ENCODE measurements at places on chromosomes 2 and 18.
A peak's percentile ranks its signal among the peaks of the same experiment; 100 is the strongest.

DNA sequence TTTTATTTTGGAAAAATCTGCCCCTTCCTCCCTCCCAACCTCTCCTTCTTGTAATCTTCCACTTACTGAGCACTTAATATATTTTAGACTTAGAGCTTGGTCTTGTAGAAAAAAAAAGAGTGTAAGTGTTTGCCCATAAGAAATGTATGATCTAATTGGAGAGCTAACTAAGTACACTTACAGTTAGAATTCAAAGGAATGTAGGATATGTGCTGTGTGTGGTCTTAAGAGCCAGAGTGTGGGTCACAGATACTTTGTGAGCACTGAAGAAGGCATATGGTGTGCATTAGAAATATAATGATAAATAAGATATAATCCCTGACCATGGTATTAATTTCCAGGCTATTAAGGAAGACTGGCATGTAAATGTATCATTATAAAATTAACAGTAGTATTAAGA, 91.8 kb upstream of the ZNF521 start:
- DNase-seq = no peak

GRCh38 chr2:36753706-36754221, 57.3 kb downstream of the VIT start:
- DNase-seq = no peak

GRCh38 chr18:1916869-1917523, 654.3 kb downstream of the METTL4 start:
- DNase-seq = no peak

DNA sequence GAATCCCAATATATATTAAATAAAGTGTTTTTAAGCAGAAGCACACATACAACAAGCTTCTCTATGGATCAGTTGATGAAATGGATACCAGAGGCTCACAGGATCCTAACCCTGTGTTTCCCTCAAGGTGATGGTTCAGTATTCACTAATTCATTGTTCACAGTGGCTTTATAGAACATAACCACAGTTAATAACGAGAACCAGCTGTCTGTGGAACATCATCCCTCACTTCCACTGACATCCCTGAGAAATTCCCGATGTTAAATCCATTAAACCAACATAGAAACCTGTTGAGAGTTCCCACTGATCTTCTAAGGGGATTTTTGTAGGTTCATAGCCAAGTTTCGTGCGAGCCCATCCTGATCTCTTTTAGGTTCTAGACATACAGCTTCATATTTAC, 29.0 kb downstream of the CCDC195 start:
- DNase-seq = no peak

- DNase-seq = peak; percentile 31
Observed at GRCh38 chr18:8480506-8481328, 128.5 kb upstream of the RAB12 start.

GRCh38 chr2:229176136-229176535, 95.0 kb downstream of the PID1 start:
- DNase-seq = no peak

DNA sequence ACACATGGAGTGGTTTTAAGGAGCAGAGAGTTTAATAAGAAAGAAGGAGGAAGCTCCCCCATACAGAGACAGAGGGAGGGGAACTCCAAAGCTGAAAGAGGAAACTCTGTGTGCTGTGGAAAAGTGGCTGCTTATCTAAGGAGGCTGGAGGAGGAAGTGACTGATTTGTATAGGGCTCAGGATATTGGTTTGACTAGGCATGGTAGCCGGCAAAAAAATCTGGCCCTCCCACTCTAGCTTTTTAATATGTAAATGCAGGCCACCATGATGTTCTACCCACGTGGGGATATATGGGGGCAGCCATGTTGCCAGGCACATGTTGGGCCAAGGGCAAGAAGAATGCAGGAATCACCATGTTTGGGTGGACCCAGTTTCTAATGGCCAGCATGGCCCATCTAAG, 64.3 kb downstream of the HNMT start:
- no peak for DNase-seq

DNA sequence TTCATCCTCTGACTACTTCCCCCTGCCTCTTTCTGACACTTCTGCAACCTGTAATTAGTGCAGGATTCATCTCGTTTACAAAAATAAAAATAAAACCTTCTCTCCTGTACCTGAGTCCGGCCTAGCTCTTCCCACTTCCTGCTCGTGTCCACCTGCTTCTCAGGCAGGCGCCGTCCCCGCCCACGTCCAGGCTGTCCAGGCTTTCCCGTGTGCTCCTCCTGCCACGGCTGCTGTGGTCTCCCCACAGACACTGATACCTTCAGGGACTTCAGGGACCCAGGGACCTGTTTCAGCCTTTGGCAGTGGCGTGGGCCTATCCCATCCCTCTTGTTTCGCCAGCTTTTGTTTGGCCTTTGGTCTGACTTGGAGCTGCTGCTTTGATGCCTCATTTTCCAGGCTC, 272.5 kb downstream of the PHLPP1 start:
- DNase-seq = no peak

DNA sequence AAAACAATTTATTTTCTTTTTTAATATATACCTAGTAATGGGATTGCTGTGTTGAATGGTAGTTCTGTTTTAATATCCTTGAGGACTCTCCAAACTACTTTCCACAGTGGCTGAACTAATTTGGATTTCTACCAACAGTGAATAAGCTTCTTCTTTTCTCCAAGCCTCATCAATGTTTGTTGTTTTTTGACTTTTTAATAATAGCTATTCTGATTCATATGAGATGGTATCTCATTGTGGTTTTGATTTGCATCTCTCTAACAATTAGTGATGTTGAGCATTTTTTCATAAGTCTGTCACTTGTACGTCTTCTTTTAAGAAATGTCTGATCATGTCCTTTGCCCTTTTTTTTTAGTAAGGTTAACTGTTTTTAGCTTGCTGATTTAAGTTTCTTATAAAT, 863.3 kb downstream of the CNTNAP5 start:
- no peak for DNase-seq

GRCh38 chr2:231688719-231689118, 19.6 kb upstream of the PTMA start:
- DNase-seq = no peak

- no peak for DNase-seq
Observed at GRCh38 chr2:223853425-223853837, 16.0 kb upstream of the AP1S3 start.

DNA sequence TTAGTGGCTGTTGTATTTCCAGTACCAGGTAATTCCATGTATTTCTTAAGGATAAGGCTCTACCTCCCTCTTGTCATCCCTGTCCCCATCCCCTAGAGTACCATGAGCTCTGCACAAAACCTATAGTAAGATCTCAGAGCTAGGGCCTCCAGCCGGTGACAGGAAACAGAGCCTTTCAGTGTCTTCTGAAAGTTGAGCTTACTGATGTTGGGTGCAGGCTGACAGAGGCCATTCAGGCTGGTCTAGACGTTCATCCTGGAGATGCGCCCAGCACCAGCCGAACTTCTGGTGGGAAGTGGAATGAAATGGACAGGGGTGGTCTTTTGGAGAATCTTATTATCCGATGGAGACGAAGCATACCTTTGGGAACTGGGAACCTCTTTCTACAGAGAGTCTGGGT, 16.7 kb upstream of the LYPD6B start:
- no peak for DNase-seq

DNA sequence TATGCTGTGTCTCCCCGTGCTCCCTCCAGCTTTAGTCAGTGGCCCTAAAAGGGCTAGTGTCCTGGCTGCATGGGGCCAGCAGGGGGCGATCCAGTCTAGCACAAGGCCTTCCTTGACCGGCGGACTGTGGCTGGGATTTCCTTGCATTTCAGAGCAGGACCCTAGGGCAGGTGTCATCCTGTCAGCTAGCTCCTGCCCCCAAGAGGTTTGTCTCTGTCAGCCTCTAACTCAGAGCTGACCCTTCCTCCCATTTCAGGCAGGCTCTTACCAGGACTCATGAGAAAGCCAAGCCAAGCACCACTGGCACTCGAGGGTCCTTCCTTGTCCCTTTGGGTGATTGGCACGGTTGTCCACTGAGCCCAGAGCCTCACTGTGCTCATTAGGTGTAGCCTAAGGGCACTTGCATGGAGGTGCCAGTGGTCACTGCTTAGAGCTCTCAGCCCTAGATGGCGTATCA, 140.3 kb downstream of the RPIA start:
- peak; percentile 82 for DNase-seq

- DNase-seq = no peak
Observed at GRCh38 chr18:13871701-13872100, 43.6 kb downstream of the MC2R start.

GRCh38 chr2:120390381-120391055, 44.6 kb downstream of the INHBB start:
- DNase-seq = no peak

GRCh38 chr2:43491065-43491639, 104.7 kb downstream of the THADA start:
- DNase-seq = no peak

- DNase-seq = peak; percentile 95
Observed at GRCh38 chr2:178112202-178113152, at the start of gene RBM45. TSS of gene RBM45 (plus strand) at chr2:178112437. CDS start at chr2:178112547, 110 bp downstream.

- DNase-seq = no peak
Observed at GRCh38 chr18:48020337-48021250, 90.1 kb upstream of the SMAD2 start.

DNA sequence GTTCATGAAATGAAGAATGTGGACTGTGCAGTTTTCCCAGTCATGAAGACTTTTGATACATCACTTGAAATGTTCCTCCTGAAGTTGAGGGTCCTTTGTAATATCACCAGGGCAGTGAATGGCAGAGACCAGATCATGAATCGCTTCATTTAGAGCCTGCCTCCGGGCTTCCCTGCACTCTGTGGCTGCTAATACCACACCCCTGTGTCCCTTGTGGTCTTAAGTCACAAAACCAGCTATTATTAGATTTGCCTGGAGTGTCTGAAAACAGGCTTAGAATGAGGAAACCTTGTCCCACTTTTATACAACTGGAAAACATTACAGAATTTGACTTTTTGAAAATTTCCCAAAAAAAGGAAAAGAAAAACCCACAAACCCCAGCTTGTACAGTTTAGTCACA, 147.9 kb downstream of the MGAT5 start:
- no peak for DNase-seq

- no peak for DNase-seq
Observed at GRCh38 chr2:165373278-165374010, 96.1 kb upstream of the CSRNP3 start.

DNA sequence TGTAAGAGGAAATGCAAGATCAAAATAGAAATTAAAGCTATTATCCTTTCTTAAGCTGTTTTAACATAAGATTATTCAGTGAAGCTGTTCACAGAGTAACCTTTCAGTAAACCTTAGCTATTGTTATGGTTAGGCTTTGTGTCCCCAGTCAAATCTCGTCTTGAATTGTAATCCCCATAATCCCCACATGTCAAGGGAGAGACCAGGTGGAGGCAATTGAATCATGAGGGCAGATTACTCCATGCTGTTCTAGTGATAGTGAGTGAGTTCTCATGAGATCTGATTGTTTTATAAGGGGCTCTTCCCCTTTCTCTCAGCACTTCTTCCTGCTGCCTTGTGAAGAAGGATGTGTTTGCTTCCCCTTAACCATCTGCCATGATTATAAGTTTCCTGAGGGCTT, 424.4 kb downstream of the DSEL start:
- DNase-seq = peak; percentile 77

DNA sequence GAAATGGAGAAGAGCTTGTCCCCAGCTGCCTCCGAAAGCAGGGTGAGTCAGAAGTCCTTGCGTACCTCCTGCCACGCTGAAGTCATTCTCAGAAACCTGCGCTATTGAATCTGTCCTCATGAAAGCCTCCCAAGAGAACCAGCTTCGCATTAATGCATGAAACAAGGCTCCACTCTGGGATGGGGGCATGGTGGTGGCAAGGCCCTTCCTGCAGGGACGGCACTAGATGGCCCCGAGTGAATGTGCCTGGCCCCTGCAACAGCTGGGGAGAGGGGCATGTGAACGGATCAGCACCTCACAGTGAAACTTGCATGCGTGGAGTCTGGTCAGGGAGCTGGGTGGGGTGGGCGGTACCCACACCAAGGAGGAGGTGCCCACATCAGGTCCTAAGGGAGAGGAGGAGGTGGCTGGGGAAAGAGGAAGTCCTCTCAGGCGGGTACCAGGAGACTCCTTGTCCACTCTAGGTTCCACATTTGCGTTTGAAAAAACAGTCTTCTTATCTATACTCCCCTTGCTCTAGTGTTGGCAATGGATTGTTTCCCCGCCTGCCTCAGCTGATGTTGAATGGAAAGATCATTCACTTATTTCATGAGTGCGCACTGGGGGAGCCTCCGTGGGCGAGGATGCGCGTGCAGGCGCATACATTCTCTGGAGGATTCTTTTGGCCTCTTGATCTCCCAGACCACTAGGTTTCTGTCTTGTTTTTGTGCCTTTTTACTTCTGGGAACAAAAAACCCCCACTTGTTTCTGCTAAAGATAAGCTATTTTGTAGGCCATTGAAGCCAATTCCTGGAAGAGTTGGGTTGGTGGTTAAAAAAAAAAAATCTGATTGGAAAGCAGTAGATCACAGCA, 104.7 kb downstream of the KLHL29 start:
- DNase-seq = no peak

DNA sequence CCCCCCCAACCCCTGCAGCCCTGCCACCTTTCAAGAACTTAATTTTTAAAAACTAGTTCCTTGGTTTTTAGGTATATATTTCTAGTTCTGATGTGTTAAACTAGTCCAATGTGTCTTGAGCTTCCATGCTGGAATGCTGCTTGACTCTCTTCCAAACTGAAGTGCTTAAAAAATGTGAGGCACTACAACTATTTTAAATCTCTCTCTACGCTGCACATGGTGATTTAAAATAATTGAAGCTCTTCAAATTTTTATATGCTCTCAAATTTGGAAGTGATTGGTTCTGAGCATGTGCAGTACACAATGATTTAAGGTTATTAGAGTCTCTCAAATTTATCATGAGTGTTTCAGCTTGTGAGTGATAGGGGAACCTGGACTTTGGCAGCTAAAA, 192.6 kb upstream of the ZEB2 start:
- no peak for DNase-seq

GRCh38 chr2:20444993-20445910, 1.6 kb upstream of the RHOB start:
- no peak for DNase-seq
